Spleen (tissue), 13 donors: ENCODE measurements at places on chromosomes 1 and 21.

- DNase-seq, result peak; percentile 85
Measured at GRCh38 chr1:61453111-61453961, 271.6 kb downstream of the TM2D1 start.

DNA sequence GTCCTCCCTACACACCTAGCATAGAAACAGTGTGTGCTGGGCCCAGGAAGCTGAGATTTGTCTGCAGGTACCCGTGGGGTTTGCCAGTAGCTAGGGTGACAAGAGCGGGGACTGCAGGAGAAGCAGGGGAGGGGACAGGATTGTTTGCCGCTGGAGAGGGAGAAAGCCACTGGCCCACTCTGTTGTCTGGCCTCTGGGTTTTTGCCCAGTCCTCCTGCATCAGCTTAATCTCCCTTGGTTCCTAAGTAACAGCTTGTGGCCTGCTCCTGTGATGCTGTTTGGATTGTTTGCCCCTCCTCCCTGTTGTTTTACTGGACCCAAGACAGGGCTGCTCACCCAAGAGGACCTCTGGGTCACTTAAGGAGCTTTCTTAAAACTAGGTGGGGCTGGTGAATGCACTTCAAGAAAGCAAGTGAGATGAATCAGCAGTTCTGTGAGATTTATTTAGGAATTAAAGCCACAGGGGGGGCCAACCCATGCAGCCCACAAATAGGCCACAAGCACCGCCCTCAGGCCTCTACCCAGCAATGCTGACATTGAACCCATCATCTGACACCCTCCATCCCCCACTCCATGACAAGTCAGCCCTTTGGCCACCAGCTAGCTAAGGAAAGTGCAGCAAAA is 142.8 kb downstream of the ZZZ3 start:
- no peak for DNase-seq

- DNase-seq, result no peak
Measured at GRCh38 chr1:62746086-62746808, 37.7 kb upstream of the ATG4C start.

DNA sequence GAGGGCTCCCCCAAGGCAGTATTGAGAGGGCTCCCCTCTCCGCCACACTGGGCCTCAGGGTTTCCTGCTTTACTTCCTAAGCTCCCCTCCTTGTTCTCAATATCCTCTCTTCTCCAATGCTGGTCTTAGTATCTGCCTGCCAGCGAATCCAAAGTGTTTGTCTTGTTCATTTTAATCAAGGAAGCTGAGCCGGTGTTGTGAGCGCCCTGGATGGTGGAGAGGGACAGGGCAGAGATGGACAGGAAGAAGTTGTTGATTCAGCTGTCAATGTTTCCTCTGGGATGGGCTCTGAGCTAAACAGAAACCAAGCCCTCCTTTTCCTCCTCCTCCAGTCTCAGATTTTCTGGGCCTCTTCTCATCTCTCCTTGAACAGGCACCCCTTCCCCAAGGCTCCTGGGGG is 5.4 kb downstream of the OLFML3 start:
- DNase-seq, result no peak

- DNase-seq, result no peak
Measured at GRCh38 chr1:89151047-89151446, 24.8 kb downstream of the GBP7 start.

GRCh38 chr1:111779546-111779945 is 23.8 kb downstream of the DDX20 start:
- DNase-seq, result no peak

DNA sequence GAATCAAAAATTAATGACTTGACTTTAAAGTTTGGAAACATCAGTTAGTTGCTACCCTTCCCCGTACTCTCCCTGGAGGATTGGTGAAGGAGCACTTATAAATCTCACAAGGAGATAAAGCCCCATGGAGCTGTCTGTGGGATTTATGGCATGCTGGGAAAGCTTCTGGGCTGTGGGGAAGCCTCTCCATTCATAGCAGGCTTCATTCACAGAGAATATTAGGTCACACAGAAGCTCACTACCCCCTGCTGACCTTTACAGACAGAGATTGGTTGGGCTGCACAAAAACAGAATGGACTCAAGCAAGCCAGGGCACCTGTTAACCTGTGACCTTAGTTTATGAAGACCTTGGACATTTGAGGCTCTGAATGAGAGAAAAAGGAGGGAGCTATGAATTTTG is 32.1 kb downstream of the RGL1 start:
- DNase-seq, result no peak

GRCh38 chr21:33396951-33397350 is 6.3 kb upstream of the IFNGR2 start:
- DNase-seq, result peak; percentile 11

- DNase-seq, result peak; percentile 69
Measured at GRCh38 chr1:993379-993995, 6.4 kb downstream of the HES4 start.

- DNase-seq, result no peak
Measured at GRCh38 chr1:224533517-224533916, 82.6 kb upstream of the CNIH3 start.

DNA sequence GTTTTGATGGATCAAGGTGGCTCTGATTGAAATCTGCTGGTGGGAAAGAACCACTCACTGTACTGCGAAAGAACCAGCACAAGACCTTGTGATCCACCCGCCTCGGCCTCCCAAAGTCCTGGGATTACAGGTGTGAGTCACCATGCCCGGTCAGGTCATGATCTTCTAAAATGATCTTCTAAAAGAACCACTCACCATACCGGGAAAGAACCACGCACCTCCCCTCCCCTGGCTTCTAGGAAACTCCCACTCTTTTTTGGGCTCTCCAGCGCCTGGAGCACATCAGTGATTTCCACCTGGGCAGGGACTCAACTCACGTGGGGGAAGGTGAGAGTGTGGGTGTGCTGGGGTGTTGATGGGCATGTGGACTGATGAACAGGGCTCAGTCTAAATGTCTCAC is 7.9 kb upstream of the RAB7B start:
- DNase-seq, result no peak

DNA sequence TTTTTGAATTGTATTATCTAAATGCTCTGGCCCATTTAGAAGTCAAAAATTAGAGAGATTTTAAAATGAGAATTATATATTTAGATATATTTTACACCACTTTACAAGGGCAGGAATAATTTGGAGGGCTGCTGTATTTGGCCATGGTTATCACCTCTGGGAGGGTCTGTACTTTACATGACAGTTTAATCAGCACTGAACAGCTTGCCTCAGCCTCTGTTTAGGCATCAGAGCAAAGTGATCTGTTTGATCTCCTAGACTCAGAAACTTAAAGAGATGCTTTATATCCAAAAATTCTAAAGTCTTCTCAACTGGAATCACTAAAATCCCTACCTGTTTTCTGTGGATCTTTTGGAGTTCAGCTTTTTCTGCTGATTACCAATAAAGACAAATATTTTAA is 5.4 kb upstream of the SPTA1 start:
- DNase-seq, result no peak

DNA sequence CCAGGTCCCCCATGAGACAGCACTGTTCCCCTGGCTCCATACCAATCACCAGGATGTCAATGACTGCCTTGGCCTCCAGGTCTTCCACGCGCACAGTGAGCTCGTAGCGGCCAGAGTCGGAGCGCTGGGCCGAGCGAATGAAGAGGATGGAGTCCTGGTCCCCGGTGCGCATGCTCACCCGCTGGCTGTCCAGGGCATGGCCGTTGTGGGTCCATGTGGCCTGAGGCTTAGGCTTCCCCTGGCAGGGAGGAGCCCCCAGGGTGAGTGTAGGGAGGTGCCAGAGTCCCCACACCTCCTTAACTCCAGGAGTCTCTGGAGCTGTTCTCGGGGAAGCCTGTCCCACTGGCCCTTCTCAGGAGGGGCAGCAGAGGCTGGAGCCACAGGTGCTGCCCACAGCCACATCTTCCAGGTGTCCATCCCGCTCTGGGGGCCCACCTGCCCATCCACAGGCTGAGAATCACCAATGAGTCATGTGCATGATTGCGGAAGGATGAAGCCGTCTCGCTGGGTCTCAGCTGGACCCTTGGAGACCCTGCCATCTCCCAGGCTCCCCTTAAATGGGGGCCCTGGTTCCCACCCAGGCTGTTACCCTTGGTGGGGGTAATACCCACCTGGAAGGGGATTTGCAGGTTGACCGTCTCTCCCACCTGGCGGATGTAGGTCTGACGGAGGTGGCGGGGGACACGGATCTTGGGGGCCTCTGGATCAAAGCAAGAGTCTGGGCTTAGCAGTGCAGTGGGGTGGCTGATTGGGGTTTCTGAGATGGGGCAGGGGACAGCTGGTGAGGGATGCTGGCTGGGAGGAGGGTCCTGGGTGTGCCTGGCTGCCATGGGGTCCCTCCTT is 4.1 kb downstream of the MYBPH start:
- peak; percentile 67 for DNase-seq

GRCh38 chr1:4101459-4102161 is 201.5 kb upstream of the C1orf174 start:
- no peak for DNase-seq

GRCh38 chr1:37998913-37999429 is 6.3 kb downstream of the FHL3 start:
- DNase-seq, result no peak

DNA sequence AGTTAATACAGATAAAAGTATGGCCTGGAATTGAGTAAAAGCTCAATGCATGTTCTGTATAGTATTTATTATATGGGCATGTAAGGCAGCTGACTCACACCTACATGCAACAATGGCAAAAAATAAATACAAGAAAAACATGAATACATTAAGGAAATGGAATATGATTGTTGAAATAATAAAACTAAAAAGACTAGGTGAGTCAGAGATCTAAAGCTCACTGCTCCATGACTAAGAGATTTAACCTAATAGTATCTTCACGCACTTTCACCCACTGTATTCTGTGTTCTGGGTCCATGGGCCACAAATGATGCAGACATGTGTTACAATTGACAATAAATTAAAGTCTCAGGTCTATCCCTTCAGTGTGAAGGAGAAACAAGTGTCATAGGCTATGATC is 607.0 kb downstream of the AGBL4 start:
- DNase-seq, result no peak

- DNase-seq, result no peak
Measured at GRCh38 chr1:170978371-170978910, 43.1 kb downstream of the MROH9 start.

DNA sequence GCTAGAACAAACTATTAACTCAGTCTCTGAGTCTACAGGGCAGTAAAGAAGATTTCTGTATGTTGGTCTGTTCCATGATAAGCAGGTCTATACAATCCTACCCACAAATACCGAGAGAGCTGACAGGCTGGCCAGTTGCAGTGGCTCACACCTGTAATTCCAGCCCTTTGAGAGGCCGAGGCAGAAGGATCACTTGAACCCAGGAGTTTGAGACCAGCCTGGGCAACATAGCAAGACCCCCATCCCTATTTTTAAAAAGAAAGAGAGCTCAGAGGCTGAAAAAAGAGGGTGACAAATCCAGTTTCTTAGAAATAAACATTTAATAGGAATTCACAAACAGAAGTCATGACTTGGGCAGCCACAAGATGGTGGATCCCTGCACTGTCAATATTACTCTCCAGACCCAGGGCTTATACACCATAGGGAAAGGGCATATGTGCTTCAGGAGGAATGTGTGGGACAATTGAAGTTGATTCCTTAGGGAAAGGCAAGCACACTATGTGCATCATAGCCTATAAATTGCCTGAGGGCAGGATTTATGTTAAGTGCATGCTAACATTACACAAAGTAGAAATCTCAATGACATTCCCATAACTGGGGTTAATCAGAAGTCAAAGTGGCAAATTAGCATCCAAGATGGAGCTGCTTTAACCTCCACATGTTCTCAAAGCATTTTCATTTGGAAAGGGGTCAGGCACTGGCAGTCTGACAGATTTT is 66.8 kb downstream of the SLC16A1 start:
- DNase-seq, result no peak

DNA sequence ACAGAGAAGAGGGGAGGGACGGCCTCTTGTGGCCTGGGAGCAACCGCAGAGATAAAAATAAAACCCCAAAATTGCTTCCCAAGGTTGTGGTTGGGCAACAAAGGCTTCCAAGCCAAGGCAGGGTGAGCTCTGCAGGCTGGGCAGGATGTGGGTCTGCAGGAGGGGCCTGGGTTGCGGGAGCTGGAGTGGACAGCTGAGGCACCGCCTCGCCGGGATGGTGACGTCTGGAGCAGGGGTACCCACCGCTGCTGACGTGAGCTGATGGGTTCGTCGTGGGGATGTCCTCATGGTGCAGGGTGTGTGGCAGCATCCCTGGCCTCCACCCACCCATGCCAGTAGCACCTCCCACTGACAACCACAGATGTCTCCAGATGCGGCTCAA is 3.7 kb downstream of the AURKAIP1 start:
- DNase-seq, result no peak

DNA sequence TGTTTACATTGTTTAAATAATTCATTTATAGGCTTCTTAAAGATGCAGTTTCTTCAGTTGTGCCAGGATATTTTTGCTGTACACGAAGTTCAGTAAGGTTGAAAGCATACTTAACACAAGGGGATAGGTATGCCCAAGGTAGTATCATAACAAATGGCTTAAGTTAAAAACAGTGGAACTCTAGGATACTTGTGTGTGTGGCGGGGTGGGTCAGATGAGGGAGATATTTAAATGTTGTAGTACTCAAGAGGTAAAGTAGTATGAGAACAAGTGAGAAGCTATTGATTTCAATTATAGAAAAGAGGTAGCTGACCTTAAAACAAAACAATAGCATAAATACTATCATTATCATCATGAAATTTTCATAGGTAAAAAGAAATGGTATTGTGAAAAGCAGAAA is 6.2 kb downstream of the LRRC7 start:
- DNase-seq, result no peak
